OCI-M1 (cell line): ENCODE measurements at places on chromosomes 11 and 22.

GRCh38 chr11:66739983-66740382 is 11.0 kb upstream of the SPTBN2 start:
- no peak for DNase-seq

GRCh38 chr11:46489656-46490560 is 98.3 kb upstream of the CHRM4 start:
- peak; percentile 60 for DNase-seq

GRCh38 chr11:108562746-108563581 is 30.6 kb downstream of the EXPH5 start:
- no peak for DNase-seq

DNA sequence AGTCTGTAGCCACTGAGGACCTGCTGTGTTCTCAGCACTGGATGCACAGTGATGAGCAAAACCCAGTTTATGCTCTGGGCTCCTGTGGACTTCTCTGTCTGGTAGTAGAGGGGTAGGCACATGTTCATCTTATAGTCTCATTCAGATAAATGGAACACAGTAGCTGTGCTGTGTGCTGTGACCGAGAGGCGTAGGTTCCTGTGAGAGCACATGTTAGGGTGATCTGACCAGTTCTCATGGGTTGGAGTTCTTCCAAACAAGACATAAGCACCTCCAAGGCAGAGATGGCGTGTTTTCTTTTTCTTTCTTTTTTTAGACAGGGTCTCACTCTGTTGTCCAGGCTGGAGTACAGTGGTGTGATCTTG is 154.8 kb upstream of the RASSF10 start:
- no peak for DNase-seq
